ENCODE measurements at places on chromosomes 3 and 15. TPM values are rescaled to one million over a fixed set of nuclear protein-coding genes. Genes with fewer than 3 reads are reported as not detected.

GRCh38 chr3:78022232-78022631, 982.3 kb downstream of the ROBO2 start:
- ATAC-seq = no peak

SH3GL3 gene
- 0.74 TPM for total RNA-seq

DNA sequence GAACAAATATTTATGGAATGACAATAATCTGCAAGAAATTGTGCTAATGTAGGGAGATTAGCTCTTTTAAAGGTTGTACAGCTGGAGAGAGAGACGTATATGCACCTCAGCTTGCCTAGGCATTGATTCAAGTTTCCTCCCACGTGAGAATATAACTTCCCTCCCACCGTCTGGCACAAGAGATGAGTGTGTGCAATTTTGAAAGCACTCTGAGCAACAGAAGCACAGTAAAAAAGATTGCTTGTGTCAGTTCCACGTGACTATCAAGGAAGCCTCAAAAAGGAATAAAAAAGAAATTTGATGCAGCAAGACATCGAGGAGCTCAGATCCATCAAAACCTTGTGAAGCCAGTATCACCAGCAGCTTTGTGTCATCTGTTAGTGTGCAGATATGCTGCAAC, 435.3 kb downstream of the TUSC7 start:
- no peak for ATAC-seq

- ATAC-seq = no peak
These were observed 26.2 kb downstream of the FAM43A start for GRCh38 chr3:194711913-194712312.

NRG4 gene
- total RNA-seq = not detected

- no peak for ATAC-seq
These were observed 733.0 kb downstream of the ZPLD1 start for GRCh38 chr3:103167850-103168249.

- no peak for ATAC-seq
These were observed 21.7 kb upstream of the TBC1D21 start for GRCh38 chr15:73851689-73852088.

DNA sequence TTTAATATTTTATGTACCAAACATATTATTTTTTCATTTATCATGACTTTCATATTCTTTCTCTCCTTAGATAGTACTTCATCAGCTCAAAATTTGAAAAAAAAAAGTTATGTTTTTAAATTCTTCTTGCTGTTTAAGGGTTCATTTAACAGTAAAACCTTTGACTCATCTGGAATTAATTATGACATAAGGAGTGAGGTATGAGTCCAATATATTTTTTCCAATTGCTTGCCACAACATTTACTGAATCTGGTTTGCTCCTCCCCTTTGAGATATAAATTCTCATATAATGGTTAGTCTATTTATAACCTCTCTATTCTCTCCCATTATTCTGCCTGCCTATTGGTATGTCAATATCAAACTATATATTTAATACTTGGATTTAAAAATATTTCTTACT, 387.8 kb downstream of the TUSC7 start:
- no peak for ATAC-seq

CCDC80 gene
- total RNA-seq = not detected

- ATAC-seq = no peak
These were observed 116.6 kb downstream of the DNAJB8 start for GRCh38 chr3:128349963-128350599.

DNA sequence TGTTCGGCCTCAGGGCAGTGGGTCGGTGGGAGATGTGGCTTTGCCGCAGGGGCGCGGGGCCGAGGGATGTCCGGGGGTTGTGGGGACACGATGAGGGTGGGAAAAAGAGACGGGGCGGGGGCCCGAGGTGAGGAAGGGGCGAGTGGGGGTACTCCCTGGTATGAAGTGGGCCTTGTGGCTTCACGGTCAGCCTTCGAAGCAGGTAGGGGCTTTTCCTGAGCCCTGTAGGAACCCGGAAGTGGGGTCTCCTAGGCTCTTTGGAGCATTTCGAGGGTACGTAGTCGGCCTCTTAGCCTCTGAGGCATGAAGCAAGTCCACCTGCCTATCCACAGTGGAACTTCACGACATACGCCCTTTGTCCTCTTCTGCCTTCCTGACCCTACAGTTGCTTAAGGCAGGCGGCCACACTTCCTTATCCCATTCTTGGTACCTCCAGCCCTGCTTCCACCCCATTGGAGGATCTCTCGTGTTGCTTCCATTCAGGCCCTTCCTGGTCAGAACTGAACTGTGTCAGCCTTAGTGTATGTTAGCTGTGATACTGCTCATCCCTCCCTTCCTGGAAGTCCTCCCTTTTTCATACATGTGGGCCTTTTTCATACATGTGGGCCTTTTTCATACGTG, 389 bp downstream of the ARPC4 start:
- ATAC-seq = peak; percentile 23

RBMS3 gene
- total RNA-seq = 0.37 TPM
